RCC 7860 (cell line): ENCODE measurements at places on chromosomes 3 and 15.
A peak's percentile ranks its signal among the peaks of the same experiment; 100 is the strongest.

DNA sequence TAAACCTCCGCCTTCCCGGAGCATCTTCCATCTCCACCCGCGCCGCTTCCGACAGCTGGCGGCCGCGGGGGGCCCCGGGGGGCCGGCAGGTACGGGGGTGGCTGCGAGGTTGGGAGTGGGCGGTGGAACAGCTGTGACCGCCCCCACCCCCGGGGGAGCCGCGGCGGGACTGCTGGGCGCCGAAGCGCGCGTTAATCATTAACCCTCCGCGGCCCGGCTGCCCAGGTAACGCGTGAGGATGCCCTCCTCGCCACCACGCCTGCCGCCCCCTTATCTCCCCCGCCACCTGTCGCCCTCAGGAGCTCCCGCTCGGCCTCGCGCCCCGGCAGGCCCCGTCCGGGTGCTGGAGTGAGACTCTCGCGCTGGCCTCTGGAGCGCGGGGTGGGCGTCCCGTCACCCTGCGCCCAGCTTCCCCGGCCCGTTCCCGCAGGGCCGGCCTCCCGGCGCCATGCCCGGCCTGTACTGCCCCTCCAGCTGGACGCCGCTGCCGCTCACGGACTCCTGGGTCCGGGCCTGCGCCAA, 757 bp downstream of the VWA5B2 start:
- no peak for DNase-seq

DNA sequence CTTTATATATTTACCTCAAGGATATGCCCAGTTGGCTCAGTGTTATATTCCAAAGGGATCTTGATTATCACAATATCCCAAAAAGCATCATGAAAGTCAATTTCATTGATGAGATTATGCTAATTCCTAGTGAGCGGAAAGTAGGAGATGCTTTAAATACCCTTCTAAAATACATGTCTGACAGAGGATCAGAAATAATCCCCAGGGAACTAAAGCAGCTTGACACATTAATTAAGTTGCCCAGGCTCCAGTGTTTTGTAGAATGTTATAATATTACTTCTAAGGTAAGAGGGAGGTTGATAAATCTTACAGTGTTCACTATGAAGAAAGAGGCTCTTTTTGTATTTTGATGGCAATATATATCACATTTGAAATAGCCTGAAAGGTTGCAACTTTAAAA, 767.5 kb upstream of the ROBO1 start:
- no peak for DNase-seq

DNA sequence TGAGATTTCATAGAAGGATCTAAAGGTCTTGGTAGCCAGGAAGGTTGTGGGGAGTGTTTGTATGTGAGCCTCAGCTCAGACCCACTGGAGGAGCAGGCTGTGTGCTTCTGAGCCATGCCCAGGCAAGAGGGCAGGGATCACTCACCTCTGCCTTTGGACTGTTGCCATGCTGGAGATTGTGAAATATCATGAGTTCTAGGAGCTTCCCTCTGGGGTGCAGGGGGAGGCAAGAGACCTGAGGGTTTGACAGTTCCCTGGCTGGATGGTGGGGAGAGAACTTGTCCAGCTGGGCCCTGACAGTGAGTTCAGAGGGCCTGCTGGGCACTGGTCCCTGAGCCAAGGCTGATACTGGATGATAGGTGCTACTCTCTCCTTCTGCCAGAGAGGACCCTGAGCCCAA, 6.0 kb downstream of the SLC6A1 start:
- no peak for DNase-seq

GRCh38 chr3:132283440-132283839, 33.8 kb upstream of the ACP3 start:
- no peak for DNase-seq

- DNase-seq, result peak; percentile 69
Measured at GRCh38 chr3:146092230-146092629, 68.8 kb downstream of the PLOD2 start.

DNA sequence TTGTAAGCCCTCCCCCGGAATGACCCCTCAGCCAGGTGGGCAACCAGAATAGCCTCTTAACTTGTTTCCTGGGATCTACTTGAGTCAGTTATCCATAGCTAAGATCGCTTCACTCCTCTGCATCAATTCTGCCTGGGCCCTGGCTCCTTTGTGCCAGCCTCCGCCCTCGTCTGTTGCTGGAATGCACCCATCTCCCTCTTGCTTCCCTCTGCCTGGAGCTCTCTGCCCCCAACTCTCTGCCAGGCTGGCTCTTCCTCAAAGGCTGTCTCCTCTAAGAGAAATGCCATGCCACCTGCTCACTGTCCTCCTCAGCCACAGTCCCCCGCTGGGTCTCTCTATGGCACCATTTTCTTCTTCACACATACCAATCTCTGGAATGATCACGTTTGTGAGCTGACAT, 240.8 kb downstream of the ADAMTS17 start:
- no peak for DNase-seq

DNA sequence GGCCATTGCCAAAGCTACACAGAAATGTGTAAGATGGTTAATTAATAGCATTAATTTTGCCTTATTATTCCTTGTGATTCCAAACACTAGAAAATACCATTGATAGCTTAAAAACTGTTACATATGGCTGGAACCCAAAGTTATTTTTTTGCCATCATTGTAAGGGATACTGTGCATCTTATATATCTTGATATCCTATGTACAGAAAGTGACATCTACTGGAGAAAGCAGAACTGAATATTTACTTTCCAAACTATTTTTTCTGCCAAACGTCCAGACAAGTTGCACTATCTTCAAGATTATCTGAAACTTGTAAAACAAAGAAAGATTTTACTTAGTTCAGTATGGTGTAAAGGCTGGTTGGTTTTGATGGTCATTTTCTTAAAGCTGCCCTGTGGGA, 33.3 kb upstream of the MEIS2 start:
- DNase-seq, result peak; percentile 19

DNA sequence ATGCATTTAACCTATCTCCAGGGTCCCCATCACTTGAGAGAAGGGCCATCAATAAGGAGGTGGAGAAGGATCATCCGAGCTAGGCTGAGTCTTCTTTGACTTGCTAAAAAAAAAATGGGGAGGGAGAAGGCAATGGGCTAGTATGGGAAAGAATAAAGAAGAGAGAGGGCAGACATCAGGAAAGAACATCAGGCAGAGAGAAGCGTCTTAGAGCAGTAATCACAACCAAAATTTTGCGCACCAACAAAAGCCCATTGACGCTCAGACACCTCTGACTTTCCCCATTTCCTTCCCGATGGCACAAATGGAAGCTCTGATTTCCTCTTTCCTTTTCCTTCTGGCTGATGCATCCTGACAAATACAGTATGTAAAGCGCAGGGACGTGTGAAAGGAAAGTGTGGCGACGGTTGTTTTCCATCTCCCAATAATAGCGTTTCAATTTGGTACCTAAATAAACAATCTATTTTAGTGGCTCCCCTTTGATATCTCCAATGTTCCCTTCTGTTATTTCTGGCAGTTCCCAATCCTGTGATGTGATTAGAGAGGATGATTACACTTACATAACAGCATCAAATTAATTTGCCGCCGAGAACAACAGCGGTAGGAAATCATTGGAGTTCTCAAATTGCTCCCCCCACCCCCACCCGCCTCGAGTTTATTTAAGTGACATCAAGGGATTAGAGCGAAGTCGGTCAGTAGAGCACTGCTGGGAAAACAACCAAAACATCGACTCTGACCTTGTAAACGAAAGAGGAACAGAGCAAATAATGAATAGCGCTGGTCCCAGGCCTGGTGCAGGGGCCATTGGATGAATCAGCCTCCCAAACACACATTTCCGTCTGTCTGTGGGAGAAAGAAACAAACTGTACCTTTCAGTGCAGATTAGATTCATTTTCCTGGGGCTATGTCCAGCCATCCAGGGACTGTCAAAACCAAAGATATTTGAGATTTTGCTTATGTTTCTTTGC, 273.3 kb upstream of the ICE2 start:
- DNase-seq, result no peak

GRCh38 chr3:171339598-171339997, 120.6 kb downstream of the TNIK start:
- DNase-seq, result no peak

GRCh38 chr15:88178631-88179030, 77.9 kb downstream of the NTRK3 start:
- no peak for DNase-seq

GRCh38 chr3:107676469-107677309, 153.9 kb downstream of the BBX start:
- peak; percentile 30 for DNase-seq

- DNase-seq, result no peak
Measured at GRCh38 chr15:56367156-56367555, 1.9 kb downstream of the TEX9 start.

DNA sequence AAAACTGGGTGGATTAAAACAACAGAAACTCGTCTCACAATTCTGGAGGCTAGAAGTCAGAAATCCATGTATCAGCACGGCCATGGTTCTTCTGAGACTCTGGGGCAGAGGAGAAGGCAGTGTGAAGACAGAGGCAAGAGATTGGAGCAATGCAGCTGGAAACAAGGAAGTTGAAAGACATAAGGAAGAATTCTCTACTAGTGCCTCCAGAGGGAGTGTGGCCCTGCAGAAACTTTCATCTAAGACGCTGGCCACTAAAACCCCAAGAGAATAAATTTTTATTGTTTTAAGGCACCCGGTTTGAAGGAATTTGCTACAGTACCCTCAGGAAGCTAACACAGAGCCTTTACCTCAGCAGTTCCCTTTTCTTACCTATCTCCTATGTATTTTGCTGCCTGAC, 1012.2 kb upstream of the CADM2 start:
- DNase-seq, result no peak

GRCh38 chr3:127431066-127431465, 143.2 kb upstream of the PRR20G start:
- DNase-seq, result no peak

DNA sequence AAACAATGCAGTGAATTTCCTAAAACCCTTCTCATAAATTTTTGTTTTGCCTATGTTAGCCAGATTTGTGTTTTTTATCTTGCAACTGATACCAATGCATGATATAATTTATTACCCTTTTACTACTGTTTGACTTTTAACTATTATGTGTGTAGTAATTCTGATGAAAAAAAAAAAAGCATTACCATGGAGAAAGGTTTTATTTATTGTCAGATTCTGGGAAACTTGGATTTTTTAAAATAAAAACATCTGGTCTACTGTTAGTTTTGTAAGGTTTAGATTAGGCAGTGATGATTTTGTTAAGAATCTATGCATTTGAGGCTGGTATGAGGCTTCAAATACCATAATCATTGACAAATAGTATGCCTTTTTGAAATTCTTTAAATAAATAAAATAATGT, 470.4 kb upstream of the ROBO1 start:
- DNase-seq, result no peak

DNA sequence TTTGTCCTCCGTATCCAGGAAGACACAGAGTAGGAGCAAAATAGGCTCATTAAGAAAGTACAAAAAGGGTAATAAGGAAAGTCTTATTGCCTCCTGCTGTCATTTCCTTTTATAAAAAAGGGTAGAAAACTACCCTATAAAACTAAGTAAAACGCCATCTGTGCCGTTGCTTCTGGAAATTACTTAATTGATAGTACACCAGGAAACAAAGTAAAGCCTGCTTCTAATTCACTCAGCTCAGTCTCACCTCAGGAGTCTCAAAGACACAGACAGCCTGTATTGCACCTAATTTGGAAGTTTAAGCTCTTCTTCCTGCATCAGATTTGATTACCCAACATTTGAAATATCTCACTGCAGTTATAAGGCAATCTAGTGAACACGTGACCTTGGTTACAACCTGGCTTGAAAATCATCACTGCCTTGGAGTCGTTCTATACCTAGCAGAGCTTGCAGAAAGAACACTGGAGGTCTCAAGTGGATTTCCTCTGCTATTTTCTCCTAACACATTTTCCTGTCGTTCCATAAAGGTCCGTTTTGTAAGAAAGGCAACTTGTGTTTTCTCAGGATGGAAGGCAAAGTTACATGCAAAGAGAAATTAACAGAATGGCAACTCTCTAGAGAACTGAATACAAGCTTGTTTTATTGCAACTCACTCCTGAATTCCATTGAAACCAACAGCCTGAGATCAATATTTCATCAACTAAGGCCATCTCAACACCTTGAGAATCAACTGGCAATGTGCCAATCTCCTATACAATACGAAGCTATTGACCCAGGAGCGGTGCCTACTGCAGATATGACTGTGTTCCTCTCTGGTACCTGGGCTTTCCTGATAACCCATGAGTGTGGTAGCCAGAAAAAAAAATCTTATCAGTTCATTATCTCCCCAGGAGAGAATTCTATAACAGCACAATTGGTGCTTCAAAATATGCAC, 203.3 kb upstream of the LMCD1 start:
- no peak for DNase-seq

DNA sequence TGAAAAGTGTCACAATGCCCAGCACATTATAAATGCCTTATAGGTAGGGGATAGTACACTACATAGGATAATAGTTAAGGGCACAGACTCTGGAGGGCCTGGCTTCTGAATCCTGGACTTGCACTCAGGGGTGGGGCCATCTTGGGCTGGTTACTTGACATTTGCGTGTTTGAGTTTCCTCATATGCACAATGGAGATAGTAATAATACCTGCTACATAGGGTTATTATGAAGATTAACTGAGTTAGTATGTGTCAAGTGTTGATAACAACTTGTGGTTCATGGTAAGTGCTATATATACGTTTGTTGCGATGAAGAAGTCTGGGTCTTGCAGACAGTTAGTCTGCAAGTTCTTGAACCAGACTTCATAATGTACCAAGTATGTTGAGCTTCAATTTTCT, 37.0 kb downstream of the MITF start:
- no peak for DNase-seq

- DNase-seq, result no peak
Measured at GRCh38 chr3:152834776-152835600, at the start of gene P2RY1. TSS of gene P2RY1 (plus strand) at chr3:152835131. CDS start at chr3:152835783, 652 bp downstream.

GRCh38 chr3:52406791-52407510, 38.0 kb downstream of the SEMA3G start:
- no peak for DNase-seq

DNA sequence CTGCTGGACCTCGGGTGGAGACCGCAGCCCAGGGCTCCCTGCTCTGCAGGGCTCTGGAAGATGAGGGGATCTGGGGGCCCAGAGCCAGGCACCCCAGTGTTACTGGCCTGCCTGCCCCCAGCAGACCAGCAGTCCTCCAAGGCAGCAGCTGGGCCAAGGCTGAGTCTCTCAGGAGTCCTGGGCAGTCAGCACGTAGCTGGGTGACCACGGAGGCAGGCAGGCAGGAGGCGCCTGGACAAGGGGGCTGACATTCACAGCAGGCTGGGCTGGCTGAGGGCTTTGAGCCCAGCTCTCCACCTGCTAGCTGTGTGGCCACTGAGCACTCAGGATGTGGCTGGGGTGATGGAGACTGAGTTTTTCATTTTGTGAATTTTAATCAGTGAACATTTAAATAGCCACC, 67.9 kb downstream of the IQSEC1 start:
- no peak for DNase-seq

DNA sequence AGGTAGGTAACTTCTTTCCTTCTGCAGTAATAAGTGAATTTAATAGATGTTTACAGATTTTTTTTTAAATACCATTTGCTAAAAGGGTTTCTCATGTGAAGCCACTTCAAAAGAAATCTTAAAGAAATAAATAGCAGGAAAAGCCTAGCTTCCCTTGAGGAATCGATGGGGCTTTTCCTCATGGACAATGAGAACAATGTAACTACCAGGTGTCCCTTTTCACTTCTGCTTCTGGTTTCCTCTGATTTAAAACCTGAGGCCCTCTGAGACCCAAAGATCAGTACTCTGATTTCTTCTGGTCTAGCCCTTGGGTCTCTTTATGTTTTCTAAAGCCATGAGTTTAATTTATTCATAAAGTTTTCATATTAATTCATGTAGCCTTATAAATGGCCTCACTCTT, 13.1 kb upstream of the TMEM42 start:
- DNase-seq, result no peak
